ENCODE measurements at places on chromosomes 7 and 10. TPM values are rescaled to one million over a fixed set of nuclear protein-coding genes. Genes with fewer than 3 reads are reported as not detected.

GRCh38 chr7:15345216-15345615 is 216.6 kb downstream of the AGMO start:
- no peak for DNase-seq

DNA sequence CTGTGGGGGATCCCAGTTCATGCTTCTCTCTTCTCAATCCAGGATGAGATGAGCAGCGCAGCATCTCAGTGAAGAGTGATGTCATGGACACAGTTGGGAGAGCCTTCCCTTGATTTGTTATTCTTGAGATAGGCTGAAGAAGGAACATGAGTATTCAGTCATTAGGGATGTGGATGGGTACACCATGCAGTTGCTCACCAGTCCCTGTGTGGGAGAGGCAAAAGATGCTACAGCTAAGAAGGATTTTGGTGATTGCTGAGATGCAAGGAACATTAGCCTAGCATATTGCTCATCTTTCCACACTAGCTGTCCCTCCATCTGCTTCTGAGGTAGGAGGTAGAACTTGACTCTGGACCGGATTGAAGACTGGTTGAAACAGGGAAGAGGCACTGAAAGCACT is 179.6 kb downstream of the GALNT17 start:
- no peak for DNase-seq

DNA sequence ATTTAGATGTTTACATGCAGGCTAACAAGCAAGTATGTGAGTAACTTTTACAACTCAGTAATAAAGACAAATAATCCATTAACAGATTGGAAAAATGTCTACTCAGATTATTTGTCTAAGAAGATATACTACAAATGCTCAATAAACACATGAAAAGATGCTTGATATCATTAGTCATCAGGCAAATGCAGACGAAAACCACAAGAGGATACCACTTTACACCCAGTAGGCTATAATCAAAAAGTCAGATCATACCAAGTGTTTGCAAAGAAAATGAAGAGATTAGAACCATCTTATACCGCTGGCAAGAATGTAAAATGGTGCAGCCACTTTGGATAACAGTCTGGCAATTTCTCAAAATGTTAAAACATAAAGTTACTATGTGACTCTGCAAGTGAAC is 84.1 kb downstream of the MALSU1 start:
- no peak for DNase-seq

GRCh38 chr10:59719374-59719773 is 9.7 kb upstream of the SLC16A9 start:
- no peak for DNase-seq

GRCh38 chr10:71253981-71254818 is 41.8 kb downstream of the UNC5B start:
- peak; percentile 82 for DNase-seq

DNA sequence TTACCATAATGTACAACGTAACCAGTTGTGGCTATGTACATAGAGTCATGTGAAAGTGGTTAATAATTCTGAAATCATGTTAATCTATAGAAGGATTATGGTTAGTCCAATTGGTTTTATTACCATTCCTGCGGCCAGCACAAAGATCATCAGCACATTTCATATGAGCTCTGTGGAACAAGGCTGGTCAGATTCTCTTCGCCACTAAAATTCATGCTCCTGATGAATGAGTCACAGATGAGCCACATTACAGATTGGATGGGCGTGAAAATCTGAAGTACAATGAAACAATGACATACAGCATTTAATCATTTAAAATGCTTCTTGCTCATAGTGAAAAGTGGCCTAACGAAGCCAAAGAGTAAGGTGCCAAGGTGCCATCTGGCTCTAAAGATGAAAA is 716.2 kb upstream of the PHF14 start:
- no peak for DNase-seq

- no peak for DNase-seq
These were observed 1139.7 kb upstream of the CELF2 start for GRCh38 chr10:9877978-9878377.

DNA sequence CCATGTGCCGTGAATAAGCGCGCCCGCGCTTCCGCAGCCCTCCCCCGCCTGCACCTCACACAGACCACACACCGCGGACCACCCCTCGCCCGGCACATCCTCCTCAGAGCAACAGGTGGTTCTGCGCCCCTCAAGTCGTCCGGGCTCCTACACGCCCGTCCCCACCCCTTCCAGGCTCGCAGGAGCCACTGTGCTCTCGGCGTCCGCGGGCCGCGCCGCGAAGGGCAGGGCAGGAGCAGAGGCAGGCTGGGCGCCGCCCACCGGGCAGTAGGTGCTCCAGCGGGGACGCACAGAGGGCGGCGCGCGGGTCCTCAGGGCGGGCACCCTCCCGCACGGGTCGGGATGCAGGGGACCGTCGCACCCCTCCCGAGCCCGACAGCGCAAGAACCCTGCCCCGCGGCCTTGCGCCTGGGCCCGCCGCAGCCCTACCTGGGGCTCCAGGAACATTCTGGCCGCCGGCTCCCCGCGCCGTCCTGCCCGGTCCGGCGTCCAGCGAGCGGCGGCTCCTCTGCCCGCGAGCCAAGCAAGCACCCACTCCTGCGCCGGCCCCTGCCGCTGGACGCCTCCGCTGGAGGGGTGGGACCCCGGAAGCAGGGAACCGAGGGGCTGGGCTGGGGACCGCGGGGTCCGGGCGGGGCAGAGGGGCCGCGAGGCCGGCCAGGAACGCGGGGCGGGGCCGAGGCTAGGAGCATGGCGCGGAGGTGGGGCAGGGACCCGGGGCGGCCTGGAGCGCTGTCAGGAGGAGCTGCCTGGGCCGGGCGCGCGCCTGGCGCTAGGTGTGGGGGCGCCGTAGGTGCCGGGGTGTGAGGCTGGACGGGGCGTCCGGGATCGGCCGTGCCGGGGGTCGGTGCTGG is 37.4 kb downstream of the RASGEF1A start:
- DNase-seq = no peak

DNA sequence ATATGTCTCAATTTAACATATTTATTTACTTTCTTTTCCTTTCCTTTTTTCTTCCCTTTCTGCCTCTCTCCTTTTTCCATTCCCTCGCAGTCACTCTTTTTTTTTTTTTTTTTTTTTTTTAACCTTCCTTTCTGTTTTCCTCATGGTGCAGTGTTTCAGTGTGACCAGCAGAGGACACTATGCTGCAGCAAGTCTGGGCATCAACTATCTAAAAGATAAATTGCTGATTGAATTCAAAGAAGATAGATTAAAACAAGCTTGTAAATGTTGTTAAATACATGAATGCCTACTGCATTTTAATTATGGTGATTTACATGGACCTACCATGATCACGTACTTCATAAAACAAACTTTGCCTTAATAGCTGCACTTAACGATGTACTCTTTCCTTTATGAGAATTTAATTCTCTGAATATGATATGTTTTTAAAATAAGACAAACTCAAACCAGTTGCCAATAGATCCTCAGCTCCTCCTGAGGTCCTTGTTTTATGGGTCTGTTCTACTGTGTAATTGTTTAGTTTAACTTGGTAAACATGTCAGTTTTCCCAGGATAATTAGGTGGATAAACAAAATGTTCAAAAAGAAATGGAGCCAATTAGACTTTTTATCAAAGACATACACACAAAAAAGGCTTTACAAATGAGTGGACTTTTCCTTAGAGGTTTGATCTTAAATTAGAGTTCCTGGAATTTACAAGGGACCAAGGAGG is 101.0 kb upstream of the AGR3 start:
- DNase-seq = peak; percentile 71

GRCh38 chr7:27976531-27976930 is 204.1 kb downstream of the JAZF1 start:
- DNase-seq = no peak

- no peak for DNase-seq
These were observed 495.3 kb downstream of the LRMDA start for GRCh38 chr10:75926763-75927162.

DNA sequence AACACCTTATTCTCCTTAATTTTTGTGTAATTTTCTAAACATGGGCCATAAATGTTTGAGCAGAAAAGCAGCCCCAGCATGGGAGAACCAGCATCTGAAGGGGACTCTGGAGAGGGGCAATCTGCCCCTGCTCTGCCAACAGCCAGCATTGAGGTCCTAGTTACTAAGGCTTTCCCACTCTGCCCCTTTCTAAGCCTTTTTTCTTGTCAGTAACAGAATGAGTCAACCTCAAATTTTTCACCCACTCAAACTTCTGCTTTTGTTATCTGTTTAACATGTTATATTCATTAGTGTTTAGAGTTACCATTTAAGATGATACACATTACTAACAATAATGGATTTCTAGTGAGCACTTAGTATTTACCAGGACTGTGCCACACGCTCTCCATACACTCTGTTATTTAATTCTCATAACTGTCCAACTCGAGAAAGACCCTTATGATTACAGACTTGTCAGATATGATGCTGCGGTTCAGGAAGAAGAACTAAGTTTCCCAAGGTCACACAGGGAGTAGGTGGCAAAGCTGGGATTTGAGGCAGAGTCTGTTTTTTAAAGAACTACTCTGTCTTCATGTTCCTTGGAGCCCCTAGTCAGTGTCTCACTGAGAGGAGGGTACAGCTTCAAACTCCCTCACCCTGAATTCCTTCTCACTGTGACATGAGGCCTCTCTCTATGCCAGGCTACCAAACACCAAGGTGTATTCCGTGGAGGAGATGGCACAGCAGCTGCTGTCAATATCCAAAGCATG is 19.9 kb upstream of the GPAM start:
- DNase-seq = no peak

DNA sequence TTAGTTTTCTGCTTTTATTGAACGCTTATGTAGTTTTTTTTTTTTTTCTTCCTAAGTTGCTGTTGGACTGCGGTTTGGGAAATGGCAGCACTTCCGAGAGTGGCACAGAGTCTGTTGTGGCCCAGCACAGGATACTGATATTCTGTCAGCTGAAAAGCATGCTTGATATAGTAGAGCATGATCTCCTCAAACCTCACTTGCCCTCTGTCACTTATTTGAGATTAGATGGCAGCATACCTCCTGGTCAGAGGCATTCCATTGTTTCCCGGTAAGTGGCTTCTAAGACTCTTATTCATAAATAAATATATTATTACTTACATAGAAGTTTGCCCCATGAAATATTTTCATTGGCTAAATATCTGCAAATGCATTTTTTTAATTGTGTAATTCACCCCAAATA is 101.1 kb downstream of the BTAF1 start:
- DNase-seq = no peak

GRCh38 chr7:94698275-94698674 is 42.3 kb upstream of the SGCE start:
- DNase-seq = peak; percentile 89

DNA sequence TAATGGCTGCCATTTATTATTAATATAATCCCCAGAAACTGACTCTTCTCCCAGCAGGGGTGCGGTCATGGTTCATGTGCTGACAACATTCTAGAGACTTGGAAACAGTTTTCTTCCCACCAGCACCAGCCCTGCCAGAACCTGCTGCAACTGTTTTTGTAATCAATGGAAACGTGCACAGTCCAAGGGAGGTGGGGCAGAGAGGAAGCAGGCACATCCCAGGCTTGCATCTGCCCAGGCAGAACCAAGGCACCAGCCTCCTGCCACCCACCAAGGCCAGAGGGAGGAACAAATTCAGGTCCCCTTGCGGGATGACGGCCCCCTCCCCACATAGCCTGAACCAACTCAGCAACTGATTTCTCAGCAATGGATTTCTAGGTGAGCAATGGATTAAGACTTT is 119.0 kb downstream of the OAT start:
- no peak for DNase-seq

DNA sequence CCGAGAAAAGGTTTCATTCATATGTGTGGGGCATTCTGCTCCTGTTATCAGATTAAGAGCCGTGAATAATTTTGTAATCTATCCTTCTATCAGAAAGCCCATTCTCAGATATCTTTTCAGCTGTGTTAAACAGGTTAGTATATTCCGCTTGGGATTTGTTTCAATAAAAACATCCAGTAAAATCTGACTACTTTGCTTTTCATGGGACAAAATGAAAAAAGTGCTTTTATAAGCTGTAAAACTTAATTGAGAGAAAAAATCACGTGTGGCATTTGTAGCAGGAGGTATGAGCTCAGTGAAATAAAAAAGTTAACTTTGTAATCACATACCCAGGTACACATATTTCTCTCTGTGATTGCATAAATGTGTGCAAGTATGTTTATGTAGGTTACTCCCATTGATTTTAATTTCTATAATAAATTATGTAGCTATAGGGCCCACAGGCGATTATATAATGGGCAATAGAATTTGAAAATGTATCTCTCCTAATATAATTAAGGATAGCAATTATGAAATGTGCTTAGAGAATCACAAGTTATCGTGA is 3.9 kb downstream of the MET start:
- no peak for DNase-seq

SUGCT gene
- 1.0 TPM for total RNA-seq

SRI gene
- total RNA-seq = 162 TPM

OR6V1 gene
- not detected for total RNA-seq

PTPRN2 gene
- 2.1 TPM for total RNA-seq

SPDYE5 gene
- not detected for total RNA-seq

Data from dermis blood vessel endothelial cell (primary cell).